Hair follicle dermal papilla cell (primary cell): ENCODE measurements at places on chromosomes 13 and 19. TPM values are rescaled to one million over a fixed set of nuclear protein-coding genes. Genes with fewer than 3 reads are reported as not detected.

Gene ZNF415
- total RNA-seq: 8.4 and 11.2 TPM in 2 replicates

Gene SLC6A16
- total RNA-seq: 0.12 and 0.16 TPM in 2 replicates

Gene RNF225
- total RNA-seq: 0.32 TPM in 1 of 2 replicates, not detected in the other

Gene FAM124A
- 0.97 and 1.2 TPM in 2 replicates for total RNA-seq

Gene SIGLEC8
- total RNA-seq: not detected in 2 replicates

Gene IGFL1
- not detected in 2 replicates for total RNA-seq

Gene ZNF723
- not detected in 2 replicates for total RNA-seq

Gene PLIN3
- total RNA-seq: 345 and 355 TPM in 2 replicates

Gene TUBA3C
- not detected in 2 replicates for total RNA-seq

Gene DCAF15
- 12.8 and 14.3 TPM in 2 replicates for total RNA-seq

Gene CEACAM8
- not detected in 2 replicates for total RNA-seq

Gene RB1
- 29.6 and 32.5 TPM in 2 replicates for total RNA-seq

Gene URAD
- not detected in 2 replicates for total RNA-seq

Gene ONECUT3
- total RNA-seq: not detected in 2 replicates

Gene SIAH3
- not detected in 2 replicates for total RNA-seq

Gene EDNRB
- 0.97 and 2.4 TPM in 2 replicates for total RNA-seq

Gene ADGRE1
- not detected in 2 replicates for total RNA-seq

Gene F2RL3
- 0.12 TPM in 1 of 2 replicates, not detected in the other for total RNA-seq

Gene LACC1
- total RNA-seq: 12.9 and 18.7 TPM in 2 replicates

Gene HCST
- 0.81 TPM in 1 of 2 replicates, not detected in the other for total RNA-seq

Gene TMEM272
- total RNA-seq: not detected in 2 replicates

Gene GAMT
- 24.2 and 28.8 TPM in 2 replicates for total RNA-seq

Gene DDA1
- 10.9 and 21.6 TPM in 2 replicates for total RNA-seq

Gene GIPC3
- total RNA-seq: 0.16 and 0.24 TPM in 2 replicates

Gene UPF3A
- total RNA-seq: 25.4 and 28.2 TPM in 2 replicates

Gene ERICH4
- total RNA-seq: not detected in 2 replicates

Gene NALCN
- total RNA-seq: 0.49 and 0.73 TPM in 2 replicates

Gene PINLYP
- total RNA-seq: 3.0 and 3.6 TPM in 2 replicates

Gene CEBPA
- total RNA-seq: 0.97 and 1.6 TPM in 2 replicates

Gene ZNF677
- total RNA-seq: 28.8 and 29.4 TPM in 2 replicates

Gene SYCN
- not detected in 2 replicates for total RNA-seq

Gene OR4F17
- total RNA-seq: not detected in 2 replicates

Gene ZNF823
- 3.6 and 4.3 TPM in 2 replicates for total RNA-seq

Gene SIGLEC11
- total RNA-seq: not detected in 2 replicates

Gene MAB21L1
- 1.5 and 6.0 TPM in 2 replicates for total RNA-seq

Gene BEST2
- total RNA-seq: not detected in 2 replicates

Gene C19orf53
- total RNA-seq: 30.0 and 42.6 TPM in 2 replicates

Gene NLRP11
- under 0.01 TPM in 1 of 2 replicates, not detected in the other for total RNA-seq

Gene KLK15
- total RNA-seq: not detected in 2 replicates

Gene CYP2F1
- not detected in 2 replicates for total RNA-seq

Gene ZNF561
- total RNA-seq: 37.0 and 51.0 TPM in 2 replicates

Gene CTXN1
- 0.61 and 1.9 TPM in 2 replicates for total RNA-seq

Gene USHBP1
- not detected in 2 replicates for total RNA-seq

Gene LRRC8E
- total RNA-seq: 13.7 and 13.8 TPM in 2 replicates

Gene ARGLU1
- 38.0 and 45.1 TPM in 2 replicates for total RNA-seq

Gene ZNF547
- total RNA-seq: 2.9 and 3.9 TPM in 2 replicates

Gene ZNF14
- 5.5 and 6.0 TPM in 2 replicates for total RNA-seq

Gene SH3GL1
- 104 and 122 TPM in 2 replicates for total RNA-seq

Gene LCP1
- 0.61 and 0.81 TPM in 2 replicates for total RNA-seq

Gene PLK5
- total RNA-seq: under 0.01 and 0.12 TPM in 2 replicates

Gene KIRREL2
- total RNA-seq: not detected in 2 replicates

Gene TNFSF13B
- 1.8 and 3.6 TPM in 2 replicates for total RNA-seq

Gene PGLYRP2
- not detected in 2 replicates for total RNA-seq
